ENCODE measurements at places on chromosomes 7 and 10.

GRCh38 chr10:58810751-58811150, 298.1 kb downstream of the BICC1 start:
- DNase-seq = no peak

GRCh38 chr10:73486601-73487000, 9.2 kb downstream of the PPP3CB start:
- DNase-seq = no peak

GRCh38 chr7:67743501-67743900, 746.9 kb downstream of the TYW1 start:
- DNase-seq = no peak

- DNase-seq = no peak
Measured at GRCh38 chr10:34549001-34549400, 266.1 kb downstream of the PARD3 start.

- no peak for DNase-seq
Measured at GRCh38 chr7:75743455-75743859, 4.7 kb upstream of the HIP1 start.
